ENCODE measurements at places on chromosomes 2 and 18. TPM values are rescaled to one million over a fixed set of nuclear protein-coding genes. Genes with fewer than 3 reads are reported as not detected.

SCN7A gene
- not detected for total RNA-seq

GRCh38 chr2:58702302-58702885 lies 461.3 kb upstream of the FANCL start:
- peak; percentile 65 for DNase-seq

- no peak for DNase-seq
Observed at GRCh38 chr2:197356136-197356535, 45.6 kb upstream of the ANKRD44 start.

SCYGR4 gene
- not detected for total RNA-seq

CLEC4F gene
- total RNA-seq, result not detected

GRCh38 chr2:53058526-53058925 lies 709.1 kb upstream of the CHAC2 start:
- peak; percentile 5 for DNase-seq

- DNase-seq, result no peak
Observed at GRCh38 chr2:183718246-183718645, 594.0 kb downstream of the NUP35 start.

FRZB gene
- not detected for total RNA-seq

DNA sequence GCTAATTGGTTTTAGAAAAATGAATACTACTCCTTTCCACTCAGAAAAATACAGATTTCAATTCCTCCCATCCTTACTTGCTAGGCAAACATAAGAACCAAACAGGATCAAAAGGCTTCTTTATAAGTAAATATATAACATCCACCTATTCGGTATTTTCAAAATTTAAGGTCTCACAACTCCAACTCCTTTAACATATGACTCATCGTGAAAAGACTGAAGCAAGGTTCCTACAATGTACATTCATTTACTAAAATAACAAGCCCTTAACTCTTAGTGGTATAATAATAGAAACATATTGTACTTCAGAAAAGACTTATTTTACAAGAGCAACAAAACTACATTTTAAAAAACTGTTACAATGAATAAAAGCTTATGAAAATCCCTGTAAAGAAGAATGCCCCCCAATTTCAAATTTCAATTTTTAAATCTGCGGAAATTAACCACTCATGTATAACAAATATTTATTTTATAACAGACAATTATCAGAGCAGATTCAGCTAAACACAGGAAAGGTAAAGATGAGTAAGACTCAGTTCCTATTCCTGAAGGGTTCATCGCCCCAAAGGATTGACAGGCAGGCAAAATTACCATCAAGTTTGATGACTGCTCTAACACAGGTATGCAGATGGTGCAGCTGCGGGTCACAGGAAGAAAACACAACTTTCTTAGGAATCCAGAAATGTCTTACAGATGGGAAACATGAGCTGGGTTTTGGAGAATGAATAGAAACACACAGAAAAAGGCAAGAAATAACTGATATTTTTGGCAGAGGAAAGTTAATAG lies 96.4 kb downstream of the COBLL1 start:
- DNase-seq, result no peak

- peak; percentile 91 for DNase-seq
Observed at GRCh38 chr2:70553584-70554337, at the start of gene TGFA. TGFA (minus strand) TSS chr2:70553826; CDS start chr2:70553767, 59 bp downstream.

CDK15 gene
- total RNA-seq, result 7.3 TPM

CYS1 gene
- total RNA-seq, result 2.1 TPM

DNA sequence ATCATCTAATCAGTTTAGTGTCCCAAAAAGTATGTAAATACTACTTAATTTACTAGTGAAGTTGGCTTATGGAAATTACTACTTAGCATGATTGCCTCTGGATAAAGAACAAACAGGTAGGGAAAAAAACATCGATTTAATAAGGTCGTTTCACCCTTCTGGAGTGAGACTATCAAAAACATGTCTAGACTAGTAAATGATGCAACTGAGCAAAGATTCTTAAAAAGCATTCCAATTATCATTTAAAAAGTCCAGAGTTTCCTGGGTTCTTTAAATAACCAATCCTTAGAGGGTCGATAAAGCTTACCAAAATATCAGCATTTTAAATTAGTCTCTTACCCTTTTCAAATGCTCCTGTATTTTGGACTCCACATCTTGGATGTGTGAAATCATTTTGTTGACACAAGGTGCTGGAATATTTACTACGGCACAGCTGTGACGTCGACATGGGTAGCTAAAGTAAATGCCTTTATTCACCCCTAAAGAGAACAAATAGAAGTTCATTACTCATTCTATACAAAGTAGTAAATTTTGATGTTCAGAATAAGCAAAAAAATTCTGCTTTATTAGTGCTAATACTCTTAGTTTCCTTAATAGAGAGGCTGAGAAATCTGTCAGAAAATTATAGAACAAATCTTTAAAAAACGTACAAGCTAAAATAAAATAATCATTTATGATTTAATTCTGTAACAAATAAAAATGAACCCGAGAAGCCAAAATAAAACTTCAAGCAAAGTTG lies 70.6 kb downstream of the CCDC178 start:
- no peak for DNase-seq

- no peak for DNase-seq
Observed at GRCh38 chr18:55003695-55004094, 44.4 kb upstream of the CCDC68 start.

- DNase-seq, result no peak
Observed at GRCh38 chr2:9644603-9645002, 13.8 kb upstream of the YWHAQ start.

Measured in Daoy (cell line).